D341Med (cell line): ENCODE measurements at places on chromosomes 7 and 10.

DNA sequence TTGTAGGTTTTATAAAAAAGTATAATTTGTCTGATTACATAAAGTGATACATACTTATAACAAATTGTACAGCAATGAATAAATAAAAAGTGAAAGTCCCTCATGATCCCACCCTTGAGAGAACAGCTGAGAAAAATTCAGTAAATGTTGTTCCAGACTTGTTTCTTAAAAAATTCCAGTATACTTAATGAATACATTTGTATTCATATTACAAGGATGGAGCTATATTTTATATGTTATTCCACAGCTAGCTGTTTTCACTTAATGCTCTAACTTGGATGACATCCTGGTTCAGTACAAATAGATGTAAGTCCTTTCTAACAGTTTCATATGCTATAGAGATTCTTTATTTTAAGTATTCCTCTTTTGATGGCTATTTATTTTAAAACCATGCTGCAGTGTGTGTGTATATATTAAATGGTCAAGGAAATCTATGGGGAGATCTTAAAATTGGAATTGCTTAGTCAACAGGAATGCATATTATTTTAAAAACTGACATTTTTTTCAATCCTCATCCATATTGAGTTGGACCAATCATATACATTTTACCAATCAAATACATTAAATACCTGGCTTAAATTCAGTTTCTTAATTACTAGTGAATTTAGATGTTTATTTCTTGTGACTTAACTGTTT lies 8.9 kb downstream of the STAMBPL1 start:
- no peak for DNase-seq

DNA sequence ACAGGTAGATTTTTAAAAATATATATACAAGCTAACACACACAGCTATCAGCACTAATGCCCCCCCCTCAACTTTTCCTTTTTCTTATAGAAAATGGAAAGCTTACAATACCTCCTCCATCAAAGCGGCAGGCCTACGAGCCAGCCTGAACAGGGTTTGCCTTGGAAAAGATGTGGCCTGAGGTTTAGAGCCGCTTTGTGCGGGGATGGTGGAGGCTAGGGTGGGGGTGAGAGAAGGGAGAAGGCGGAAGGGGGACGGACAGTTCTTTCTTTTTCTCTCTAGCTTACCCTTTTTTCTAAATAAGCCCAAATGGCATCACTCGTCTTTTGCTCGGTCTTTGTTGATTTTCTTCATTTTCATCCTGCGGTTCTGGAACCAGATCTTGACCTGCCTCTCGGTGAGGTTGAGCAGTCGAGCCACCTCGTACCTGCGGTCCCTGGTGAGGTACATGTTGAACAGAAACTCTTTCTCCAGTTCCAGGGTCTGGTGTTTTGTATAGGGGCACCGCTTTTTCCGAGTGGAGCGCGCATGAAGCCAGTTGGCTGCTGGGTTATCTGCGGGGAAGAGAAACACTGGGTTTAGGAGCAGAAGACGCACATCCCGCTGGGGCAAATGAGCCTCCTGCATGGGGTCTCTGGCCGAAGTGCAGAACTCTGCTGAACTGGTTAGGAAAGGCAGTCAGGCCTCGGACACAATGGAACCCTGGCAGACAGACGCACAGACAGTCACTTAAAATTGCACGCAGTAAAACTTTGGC lies 1.9 kb downstream of the HOXA9 start:
- DNase-seq = no peak

- no peak for DNase-seq
Measured at GRCh38 chr7:91020636-91021385, 243.4 kb upstream of the FZD1 start.

- DNase-seq = no peak
Measured at GRCh38 chr10:14072541-14072940, 258.2 kb downstream of the FRMD4A start.

GRCh38 chr10:91901784-91902677 lies 7.3 kb downstream of the FGFBP3 start:
- DNase-seq = no peak
